Hematopoietic multipotent progenitor cell treated with erythropoietin and hydrocortisone succinate and interleukin-3 and kit ligand, for 15 days (in vitro differentiated cells): ENCODE measurements at places on chromosomes 6 and 20.

DNA sequence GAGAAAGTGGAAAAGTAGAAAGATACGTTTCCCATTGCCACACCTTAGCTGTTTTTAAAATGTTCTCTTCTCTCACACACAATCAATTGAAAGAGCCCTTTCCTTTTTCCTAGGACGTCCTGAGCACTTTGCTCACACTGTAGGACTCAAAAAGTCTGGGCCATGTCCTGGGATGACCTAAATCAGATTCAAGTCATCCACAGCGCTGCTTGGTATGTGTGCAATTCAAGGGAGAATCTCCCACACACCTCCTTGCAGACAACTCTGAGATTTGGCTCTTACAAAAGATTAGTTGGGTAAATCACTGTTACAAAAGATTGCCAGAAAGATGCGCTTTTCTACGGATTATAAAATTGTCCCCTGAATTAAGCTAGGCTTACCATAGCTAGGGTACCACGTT, 130.1 kb downstream of the RNASET2 start:
- DNase-seq: no peak

DNA sequence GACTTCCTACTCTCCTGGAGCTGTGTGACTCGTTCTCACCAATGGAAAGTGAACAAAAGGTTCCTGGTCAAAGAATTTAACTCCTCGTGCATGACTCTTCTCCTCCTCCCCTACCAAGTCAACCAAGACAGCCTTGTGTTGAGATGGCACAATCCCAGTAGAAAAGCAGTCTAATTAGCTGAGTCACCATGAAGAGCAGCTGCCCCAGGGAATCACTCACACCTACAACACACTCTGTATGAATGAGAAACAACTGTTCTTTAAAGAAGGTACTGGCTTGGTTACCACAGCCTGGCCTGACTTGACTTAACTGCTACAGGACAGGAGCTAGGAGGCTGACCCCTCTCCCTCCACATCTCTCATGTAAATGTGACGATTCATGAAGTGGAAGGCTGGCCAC, 2.9 kb upstream of the HLA-DOB start:
- DNase-seq: no peak

- no peak for DNase-seq
Measured at GRCh38 chr20:4722993-4723392, 1.3 kb downstream of the PRND start.

GRCh38 chr6:23282252-23283021, 713.1 kb downstream of the HDGFL1 start:
- no peak for DNase-seq

DNA sequence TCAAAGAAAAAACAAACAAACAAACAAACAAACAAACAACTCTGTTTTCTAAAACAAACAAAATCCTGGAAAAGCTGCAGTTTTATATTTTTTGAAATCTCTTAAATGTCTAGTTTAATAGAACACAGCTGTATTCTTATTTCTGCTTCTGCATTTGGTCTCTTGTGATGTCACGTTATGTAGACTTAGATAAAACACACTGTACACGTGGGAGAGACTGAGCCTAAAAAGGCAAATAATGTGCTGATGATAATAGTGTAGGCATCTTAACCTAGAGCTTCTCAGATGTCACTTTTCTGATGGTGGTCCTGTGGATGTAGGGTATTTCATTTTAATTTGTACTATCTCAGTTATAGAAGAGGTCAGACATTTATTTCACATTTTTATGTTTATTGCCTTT, 261.7 kb downstream of the UTRN start:
- no peak for DNase-seq

GRCh38 chr6:150641398-150642139, 41.9 kb downstream of the PLEKHG1 start:
- no peak for DNase-seq

DNA sequence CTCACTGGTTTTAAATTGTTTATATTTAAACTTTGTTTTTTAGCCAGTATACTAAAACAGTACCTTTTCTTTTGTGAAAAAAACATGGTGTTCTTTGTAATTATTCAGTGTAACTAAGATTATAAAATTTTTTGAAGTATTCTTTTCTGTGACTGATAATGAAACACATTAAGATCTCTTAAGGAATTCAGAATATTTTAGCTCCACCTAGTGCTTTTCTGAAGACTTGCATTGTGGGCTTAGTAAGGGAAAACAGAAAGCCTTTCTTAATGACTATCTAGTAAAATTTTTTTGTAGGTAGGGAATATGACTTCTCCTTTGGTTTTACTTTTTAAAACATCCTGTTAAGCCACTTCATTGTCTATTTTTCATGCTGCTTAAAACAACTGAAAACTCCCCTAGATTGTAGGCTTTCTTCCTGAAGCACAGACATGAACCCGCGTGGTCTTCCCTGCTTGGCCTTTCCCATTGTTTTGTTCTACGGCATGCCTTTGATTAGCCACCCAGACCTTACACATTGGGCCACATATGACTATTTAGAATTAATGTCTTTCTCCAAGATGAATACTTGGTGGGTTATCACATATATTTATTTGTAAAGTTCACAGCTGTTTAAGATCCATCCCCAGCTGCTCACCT, 72.1 kb downstream of the AFDN start:
- peak; percentile 6 for DNase-seq

- no peak for DNase-seq
Measured at GRCh38 chr20:53692465-53693067, 98.9 kb upstream of the ZNF217 start.

DNA sequence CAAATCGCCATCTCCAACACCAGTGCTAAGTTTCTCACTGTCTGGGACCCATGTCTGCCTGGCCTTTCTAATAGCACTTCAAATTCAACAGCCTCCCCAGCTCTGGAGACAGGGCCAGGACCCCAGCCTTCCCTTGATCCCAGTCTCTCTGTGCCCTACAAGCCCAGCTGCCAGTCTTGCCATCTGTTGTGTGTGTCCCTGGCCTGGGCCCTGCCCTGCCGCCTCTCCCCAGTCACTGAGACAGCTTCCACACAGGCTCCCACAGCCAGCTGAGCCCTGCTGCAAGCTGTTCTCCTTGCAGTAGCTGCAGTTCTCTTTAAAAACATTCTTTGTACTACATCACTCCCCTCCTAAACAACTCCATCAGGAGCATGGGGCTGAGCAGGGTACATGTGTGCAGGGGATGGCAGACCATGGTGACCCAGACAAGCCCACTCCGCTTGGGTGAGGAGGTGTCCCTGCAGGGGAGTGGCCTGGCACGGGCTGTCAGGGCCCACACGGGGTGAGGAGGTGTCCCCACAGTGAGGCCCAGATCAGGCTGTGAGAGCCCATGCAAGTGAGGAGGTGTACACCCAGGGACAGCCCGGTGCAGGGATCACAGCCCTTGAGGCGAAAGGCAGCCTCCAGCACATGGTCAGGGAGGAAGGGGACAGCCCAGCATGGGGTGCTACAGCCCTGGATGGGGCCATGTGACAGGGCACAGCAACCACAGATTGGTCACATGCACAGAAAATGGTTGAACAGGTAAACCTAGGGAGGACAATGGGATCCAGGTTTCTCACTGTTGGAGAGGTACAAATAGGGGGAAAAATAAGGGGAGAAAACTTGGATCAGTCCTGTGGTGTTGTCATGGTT, 16.2 kb downstream of the CST7 start:
- DNase-seq: no peak

GRCh38 chr6:79559706-79560105, 22.5 kb upstream of the LCA5 start:
- no peak for DNase-seq

GRCh38 chr20:54119744-54120143, 49.4 kb upstream of the BCAS1 start:
- DNase-seq: no peak

GRCh38 chr20:12815231-12815768, 193.5 kb upstream of the SPTLC3 start:
- DNase-seq: no peak

- DNase-seq: no peak
Measured at GRCh38 chr20:20649945-20650344, 62.5 kb downstream of the RALGAPA2 start.

- DNase-seq: peak; percentile 88
Measured at GRCh38 chr20:45373353-45374100, 4.6 kb downstream of the TP53TG5 start.

GRCh38 chr6:56079751-56080540, 167.4 kb downstream of the COL21A1 start:
- DNase-seq: no peak

GRCh38 chr20:1860446-1860845, 34.8 kb upstream of the SIRPA start:
- DNase-seq: no peak

DNA sequence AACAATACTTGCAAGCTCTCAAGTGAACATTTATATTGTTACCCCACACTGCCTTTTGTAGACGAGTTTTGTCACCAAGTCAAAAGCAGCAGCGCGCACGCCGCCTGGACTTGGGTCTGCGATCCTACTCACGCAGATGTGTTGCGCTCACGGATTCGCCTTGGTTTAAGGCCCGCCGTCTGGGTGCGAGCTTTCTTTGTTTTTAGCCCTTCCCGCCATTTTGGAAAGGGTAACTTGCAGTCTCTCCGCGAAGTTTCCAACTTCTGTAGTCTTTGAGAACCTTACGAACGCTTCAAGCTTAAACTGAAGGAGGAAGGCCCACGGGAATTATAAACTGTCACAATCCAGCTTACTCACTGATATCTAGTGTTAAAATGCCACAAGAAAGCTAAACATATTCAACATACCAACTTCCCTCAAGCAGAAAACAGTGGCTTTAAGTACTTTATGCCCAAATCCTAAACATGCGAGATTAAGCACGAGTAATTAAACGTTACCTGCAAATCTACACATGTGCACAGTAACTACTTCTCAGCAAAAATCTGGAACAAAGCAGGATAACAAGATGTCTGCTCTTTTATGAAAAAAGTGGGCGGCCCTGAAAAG, 80.4 kb upstream of the BTN3A2 start:
- peak; percentile 58 for DNase-seq

DNA sequence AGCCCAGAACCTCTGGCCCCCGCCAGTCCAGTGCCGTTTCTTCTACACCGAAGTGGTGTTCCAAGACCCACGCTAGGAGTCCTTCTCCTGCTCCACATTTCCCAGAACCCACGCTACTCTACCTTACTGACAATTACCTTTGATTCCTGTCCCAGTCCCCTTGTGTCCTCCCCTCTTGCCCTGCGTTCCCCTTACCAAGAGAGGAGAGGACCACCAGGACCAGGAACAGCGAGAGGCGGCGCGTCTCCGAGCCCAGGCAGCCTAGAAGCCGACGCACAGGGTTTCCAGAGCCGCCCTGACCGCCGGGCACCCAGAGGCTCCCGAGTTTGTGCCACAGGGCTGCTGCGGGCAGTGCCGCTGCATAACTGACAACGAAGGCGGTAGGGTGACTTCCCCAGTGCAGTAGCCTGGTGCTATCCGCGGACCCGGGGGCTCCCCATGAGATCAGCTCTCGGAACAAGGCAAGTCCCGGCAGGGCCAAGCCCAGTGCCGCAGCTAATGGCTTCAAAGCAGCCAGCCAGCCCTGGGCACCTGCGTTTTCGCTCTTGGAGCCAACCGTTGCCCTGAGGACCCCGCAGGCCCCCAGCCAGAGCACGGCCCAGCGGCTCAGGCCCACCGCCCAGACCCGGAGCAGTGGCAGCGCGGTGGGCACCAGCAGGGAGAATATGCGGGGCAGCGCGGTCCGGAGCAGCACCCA, 512 bp downstream of the TAP1 start:
- DNase-seq: peak; percentile 37

- no peak for DNase-seq
Measured at GRCh38 chr20:40980106-40980827, 48.4 kb upstream of the TOP1 start.

- DNase-seq: no peak
Measured at GRCh38 chr6:150902142-150902776, 36.8 kb downstream of the MTHFD1L start.

DNA sequence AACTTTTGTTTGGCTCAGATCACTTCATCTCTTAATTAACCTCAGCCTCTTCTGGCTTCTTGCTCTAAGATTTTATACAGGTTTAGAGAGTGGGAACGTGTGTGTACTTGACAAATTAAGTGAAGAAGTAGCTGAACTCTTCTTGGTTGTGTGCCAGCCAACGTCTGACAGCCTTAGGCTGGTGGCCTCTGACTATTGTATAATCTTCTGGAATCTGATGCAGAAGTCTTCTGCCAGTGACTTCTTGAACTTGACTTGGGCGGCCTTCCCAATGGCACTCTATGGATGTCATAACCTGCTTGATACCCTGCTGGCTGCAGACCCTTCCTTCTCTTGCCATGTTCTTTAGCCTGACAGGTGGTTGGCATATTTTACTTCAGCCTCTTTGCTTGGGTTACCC, 660.5 kb downstream of the DOK5 start:
- no peak for DNase-seq

GRCh38 chr6:129340983-129341382, 369.0 kb downstream of the ARHGAP18 start:
- no peak for DNase-seq

DNA sequence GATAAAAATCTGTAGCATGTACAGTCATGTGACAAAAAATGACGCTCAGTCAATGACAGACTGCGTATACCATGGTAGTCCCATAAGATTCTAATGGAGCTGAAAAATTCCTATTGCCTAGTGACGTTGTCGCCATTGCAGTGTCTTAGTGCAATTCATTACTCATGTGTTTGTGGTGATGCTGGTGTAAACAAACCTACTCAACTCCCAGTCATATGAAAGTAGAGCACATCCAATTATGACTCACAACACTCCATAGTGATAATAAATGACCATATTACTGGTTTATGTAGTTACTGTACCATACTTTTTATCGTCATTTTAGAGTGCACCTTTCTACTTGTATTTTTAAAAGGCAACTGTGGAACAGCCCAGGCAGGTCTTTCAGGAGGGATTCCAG, 45.0 kb downstream of the TFAP2A start:
- no peak for DNase-seq

- DNase-seq: no peak
Measured at GRCh38 chr20:49896204-49896603, 19.1 kb downstream of the SPATA2 start.

DNA sequence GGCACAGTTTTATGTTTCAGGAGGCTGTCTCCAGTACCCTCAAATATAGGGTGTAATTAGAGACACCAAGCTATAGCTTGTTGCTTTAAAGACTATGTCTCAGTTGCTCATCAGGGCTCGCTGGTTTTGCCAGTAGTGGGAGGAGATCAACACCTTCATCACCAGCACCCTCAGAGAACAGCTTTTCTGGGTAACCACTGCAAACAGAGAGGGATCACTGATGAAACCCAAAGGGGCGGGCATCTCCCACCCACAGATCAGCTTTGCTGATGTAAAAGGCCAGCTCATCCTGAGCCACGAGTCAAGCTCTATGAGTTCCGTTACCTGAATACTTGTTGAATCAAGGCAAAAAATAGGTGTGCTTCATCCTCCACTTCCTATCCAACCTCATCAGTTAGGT, 187.7 kb downstream of the AIG1 start:
- no peak for DNase-seq

GRCh38 chr6:79632580-79632979, 1.5 kb downstream of the SH3BGRL2 start:
- DNase-seq: peak; percentile 10

- DNase-seq: no peak
Measured at GRCh38 chr20:14996883-14997672, 659.7 kb upstream of the FLRT3 start.
